Colonic mucosa (tissue), 4 donors: ENCODE measurements at places on chromosomes 5 and 9.

DNA sequence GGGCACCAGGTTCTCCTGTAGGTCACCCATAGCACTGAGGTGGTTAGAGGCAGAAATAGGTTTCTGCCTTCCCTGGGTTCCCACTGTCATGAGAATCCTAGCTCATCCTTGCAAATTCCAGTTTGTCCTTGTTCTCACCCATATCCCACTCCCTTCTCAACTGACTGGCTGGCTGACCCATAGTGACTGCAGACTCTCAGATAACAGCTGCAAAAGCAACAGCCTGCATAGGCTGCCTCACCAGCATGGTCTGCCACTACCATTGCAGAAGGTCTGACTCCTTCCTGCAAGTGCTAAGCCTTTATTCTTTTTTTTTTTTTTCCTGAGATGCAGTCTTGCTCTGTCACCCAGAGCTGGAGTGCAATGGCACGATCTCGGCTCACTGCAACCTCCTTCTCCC lies 194.0 kb downstream of the SEMA6A start:
- no peak for DNase-seq

DNA sequence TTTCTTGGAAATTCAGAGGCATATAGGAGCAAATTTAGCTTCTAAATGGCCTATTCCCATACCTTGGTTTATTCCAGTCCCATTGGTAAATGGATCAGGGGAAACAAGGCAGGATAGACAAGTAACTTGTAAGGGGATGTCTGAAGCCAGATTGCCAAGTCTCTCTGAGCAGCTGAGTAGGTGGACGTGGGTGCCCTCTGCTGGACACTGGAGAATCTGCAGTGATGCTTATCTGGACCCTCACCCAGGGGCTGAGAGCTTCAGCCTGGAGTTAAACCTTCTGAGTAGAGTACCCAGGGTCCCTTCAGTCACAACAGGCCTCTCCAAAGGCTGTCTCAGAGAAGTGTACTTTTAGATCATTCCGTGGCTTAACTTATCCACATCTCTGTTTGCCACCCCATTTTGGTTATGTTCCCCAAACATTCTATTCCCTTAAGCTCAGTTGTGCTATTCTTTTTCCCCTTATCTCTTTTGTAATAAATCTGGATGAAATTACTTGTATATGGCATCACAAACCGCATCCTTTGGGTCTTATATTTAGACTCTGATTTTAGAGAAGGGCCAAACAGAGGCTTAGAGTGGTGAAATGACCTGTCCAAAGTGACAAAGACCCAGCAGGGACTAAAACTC lies 218.3 kb upstream of the GLRA1 start:
- peak; percentile 31 for DNase-seq

DNA sequence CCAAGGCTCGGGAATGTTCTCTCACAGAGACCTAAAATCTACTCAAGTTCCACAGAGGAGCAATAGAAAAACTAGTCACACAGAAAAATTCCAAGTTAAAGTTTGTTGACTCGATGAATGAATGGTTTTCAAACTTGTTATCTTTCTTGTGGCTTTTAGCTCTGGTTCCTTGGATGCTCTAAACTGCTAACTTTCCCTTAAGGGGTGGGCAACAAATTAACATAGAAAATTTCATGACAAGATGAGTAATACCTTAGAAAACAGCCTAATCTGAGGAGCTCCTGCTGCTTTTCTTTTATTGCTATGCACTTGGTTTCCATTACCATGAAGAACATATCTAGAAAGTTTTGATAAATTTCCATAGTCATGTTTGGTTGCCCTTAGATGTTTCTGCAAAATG lies 100.2 kb upstream of the CCDC112 start:
- no peak for DNase-seq

DNA sequence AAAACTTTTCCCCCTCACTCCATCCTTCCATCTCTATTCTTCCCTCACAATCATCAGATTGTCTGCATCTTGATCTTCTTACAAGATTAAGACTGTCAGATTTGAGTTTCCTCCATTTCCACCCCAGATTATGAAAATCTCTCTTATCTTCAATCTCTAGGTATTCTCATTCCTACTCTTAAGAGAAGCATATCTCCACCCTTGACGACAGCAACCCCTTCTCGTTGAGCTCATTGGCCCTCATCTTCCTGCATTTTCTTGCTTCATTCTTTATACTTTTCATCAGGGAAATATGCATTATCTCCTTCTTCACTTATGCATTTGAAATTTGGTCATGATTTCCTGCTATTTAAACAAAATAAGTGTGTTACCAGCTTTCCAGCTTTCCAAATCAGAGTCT lies 301.3 kb downstream of the DNAH5 start:
- no peak for DNase-seq

- no peak for DNase-seq
Observed at GRCh38 chr9:114007991-114008666, 70.0 kb downstream of the AMBP start.

DNA sequence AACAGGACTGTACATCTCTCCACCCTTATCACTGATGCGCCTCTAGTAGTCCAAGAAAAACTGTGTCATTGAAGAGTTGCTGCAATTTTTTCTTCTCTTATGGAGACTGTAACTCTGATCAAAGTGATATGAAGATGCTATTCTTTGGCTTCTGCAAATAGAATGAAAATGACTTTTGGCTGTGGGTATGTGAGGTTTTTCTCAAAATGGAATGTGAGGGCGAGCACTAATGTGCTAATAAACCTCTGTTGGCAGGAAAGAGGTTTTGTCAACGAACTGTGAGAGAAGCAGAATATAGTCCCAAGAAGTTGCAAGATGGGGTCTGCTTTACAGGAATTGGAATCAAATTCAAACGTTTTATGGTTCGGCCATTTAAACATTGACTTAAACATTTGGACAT lies 252.0 kb upstream of the GAS1 start:
- DNase-seq, result no peak

DNA sequence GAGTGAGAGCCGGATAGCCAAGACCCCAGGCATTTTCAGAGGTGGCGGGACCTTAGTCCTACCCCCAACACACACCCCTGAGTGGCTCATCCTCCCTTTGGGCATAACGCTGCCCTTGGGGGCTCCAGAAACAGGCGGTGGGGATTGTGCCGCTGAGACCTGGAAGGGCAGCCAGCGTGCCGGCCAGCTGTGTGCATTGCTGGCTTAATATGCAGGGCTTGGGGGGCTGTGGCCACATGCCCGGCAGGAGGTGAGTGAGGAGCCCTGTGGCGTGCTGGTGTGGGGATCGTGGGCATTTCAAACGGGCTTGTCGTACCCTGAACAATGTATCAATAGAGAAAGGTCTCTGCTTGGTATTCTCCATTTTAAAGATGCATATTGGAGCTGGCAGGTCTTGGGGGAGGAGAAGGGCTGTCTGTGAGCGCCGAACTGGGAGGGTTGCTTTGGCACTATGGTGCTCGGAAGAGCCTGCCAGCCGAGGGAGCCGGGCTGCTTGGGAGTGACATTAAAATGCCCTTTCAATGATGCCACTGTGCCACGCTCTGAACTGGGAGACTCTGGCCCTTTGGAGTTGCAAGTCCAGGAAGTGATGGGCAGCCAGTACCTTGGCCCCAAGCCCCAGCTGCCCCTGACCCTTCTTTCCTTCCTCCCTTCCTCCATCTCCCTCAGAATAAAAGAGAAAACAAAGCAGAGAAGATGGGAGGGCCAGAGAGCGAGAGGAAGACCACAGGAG lies 11.2 kb upstream of the OLFM1 start:
- DNase-seq, result no peak

DNA sequence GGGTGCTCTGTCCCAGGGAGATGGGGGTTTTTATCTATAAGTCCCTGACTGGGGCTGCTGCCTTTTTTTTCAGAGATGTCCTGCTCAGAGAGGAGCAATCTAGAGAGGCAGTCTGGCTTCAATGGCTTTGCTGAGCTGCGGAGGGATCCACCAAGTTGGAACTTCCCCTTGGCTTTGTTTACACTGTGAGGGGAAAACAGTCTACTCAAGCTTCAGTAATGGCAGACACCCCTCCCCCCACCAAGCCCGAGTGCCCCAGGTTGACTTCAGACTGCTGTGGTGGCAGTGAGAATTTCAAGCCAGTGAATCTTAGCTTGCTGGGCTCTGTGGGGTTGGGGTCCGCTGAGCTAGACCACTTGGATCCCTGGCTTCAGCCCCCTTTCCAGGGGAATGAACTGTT lies 375.8 kb downstream of the RAB3C start:
- no peak for DNase-seq

DNA sequence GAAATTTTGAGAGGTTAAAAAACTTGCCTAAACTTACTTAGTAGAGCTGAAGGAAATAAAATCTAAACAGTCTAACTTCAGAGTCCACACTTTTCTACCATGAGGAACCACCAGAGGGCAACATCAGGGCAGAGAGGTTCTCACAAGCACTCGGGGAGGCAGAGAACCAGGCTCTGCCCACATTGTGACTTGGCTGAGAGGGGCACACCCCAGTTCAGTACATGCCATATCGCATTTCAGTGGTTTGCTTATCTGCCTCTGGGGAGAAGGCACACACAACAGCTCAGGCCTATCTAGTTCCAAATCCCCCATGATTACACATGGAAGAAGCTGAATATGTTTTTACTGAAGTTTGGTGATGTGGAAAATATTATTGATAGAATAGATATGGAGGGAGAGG lies 49.2 kb downstream of the EQTN start:
- DNase-seq, result peak; percentile 58

DNA sequence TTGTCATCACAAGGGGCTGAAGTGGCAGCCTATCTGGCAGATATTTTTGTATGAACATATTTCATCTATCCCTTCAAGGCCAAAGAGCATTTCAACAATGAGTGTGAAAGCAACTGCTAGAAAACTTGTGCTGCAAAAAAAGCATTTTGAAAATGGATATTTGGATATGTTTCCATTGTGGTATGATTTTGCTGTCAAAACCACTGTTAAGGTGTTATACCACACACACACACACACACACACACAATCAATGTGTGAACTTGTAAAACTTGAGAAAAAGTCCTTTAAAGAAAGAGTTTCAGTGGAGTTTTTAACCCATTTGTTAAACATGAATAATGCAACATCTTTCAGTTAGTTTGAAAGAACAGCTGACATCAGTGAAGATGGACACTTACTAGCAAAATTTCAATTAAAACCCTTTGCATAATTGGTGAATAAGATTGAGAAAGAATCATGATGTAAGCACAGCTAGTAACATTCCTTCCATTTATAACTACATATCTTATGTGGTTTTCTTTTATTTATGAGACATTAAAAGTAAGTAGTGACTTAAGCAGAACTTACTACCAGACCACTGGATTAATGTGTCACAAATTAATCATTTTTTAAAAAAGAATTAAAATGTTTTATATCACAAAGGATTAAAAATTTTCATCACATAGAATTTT lies 182.6 kb upstream of the GNA14 start:
- no peak for DNase-seq

- no peak for DNase-seq
Observed at GRCh38 chr5:119171686-119172085, 100.8 kb downstream of the DMXL1 start.

GRCh38 chr5:112344540-112344939 lies 74.5 kb downstream of the EPB41L4A start:
- no peak for DNase-seq

- DNase-seq, result no peak
Observed at GRCh38 chr9:26551451-26551850, 341.2 kb downstream of the CAAP1 start.

DNA sequence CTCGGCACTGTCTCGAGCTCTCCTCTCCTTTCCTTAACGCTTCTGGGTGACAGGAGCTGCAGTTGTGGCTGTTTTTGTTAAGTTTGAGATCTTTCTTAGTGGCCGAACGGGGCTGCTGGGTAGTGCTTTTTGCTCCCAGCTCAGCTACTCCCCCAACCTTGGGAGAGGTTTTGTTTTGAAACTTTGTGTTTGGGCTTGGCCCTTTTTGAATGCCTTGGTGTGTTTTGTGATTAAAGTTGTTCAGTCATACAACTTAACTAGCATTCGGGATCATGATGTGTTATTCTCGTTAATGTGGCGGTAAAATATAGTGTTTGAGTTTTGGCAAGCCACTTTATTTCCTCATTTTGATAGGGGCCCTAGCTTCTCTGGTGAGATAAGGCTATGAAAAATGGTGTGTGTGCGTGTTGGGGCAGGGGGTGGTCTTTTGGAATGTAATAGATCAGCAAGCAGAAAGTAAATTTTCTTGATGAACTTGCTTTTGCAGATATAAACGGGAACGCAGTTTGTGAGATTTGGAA lies 1.1 kb downstream of the KDM3B start:
- no peak for DNase-seq

- no peak for DNase-seq
Observed at GRCh38 chr5:10933121-10933520, 172.1 kb upstream of the DAP start.

DNA sequence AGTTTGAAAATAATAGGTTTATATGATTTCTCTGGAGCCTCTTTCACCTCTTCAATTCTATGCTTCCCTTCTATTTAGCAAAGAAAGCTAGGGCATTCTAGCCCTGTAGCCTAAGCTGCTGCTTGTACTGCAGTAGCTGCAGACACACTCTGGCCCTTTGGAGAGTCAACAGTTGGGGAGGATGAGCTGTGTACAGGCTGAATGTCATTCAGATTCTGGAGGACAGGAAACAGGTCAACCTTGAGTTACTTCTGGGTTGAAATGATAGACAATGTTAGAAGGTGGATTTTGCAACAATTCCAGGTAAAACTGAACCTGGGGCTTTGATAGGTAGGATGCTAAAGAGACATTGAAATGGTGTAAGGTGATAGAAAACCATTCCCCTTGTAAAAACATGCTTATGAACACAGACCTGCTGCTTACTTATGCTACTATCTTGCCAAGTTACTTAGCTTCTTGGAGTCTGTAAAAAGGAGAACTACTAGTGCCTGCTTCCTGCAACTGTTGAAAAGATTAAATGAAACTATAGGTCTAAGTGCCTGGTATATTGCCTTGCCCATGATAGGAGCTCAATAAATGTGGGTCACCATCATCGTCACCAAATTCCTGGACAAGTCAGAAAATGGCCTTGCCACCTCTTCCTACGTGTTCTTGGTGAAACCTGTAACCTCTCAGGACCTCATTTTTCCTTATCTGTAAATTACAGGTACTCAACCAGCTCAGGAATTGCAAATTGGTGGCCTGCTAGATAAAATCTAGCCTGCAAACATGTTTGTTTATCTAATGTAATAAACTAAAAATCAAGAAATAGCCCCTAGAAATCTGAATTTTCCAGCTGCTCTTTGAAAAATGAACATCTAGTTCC lies 83.7 kb downstream of the GALNT10 start:
- DNase-seq, result no peak

- DNase-seq, result no peak
Observed at GRCh38 chr5:139094154-139095131, 103.7 kb downstream of the SIL1 start.

DNA sequence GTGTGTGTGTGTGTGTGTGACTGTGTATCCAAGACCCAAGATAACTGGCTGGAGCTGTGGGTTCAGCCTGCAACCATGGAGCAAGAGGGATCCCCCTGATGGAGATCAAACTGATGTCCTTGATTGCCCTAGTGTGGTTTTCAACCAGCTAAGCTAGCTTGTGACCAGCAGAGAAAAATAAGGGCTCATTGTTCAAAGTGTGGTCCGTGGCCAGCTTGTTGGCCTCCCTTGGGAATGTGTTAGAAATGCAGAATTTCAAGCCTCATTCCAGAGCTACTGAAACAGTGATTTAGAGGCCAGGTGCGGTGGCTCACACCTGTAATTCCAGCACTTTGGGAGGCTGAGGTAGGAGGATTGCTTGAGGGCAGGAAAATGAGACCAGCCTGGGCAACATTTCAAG lies 79.9 kb downstream of the ACER2 start:
- DNase-seq, result no peak
